ENCODE measurements at places on chromosomes 2 and 18. TPM values are rescaled to one million over a fixed set of nuclear protein-coding genes. Genes with fewer than 3 reads are reported as not detected.

The VWC2L gene
- not detected for total RNA-seq

The HOXD12 gene
- not detected for total RNA-seq

The MLPH gene
- not detected for total RNA-seq

The SCN9A gene
- total RNA-seq, result not detected

The TNFAIP6 gene
- not detected for total RNA-seq

The NEU4 gene
- not detected for total RNA-seq

The TM4SF20 gene
- total RNA-seq, result not detected

The SCLY gene
- 36.6 TPM for total RNA-seq

The CDK15 gene
- not detected for total RNA-seq

The NMUR1 gene
- not detected for total RNA-seq

The CNTNAP5 gene
- total RNA-seq, result not detected

The LTBP1 gene
- 0.17 TPM for total RNA-seq

The POTEI gene
- total RNA-seq, result not detected

The MAT2A gene
- 177 TPM for total RNA-seq

The HOXD9 gene
- not detected for total RNA-seq

The SPC25 gene
- 0.22 TPM for total RNA-seq

The SERPINB5 gene
- total RNA-seq, result not detected

The TET3 gene
- 44.3 TPM for total RNA-seq

The RTP5 gene
- total RNA-seq, result not detected

The HOXD1 gene
- not detected for total RNA-seq

The FAM117B gene
- 50.4 TPM for total RNA-seq

The TYMS gene
- total RNA-seq, result 0.49 TPM

The KCNIP3 gene
- not detected for total RNA-seq

The CACNB4 gene
- 1.1 TPM for total RNA-seq

The SNRNP200 gene
- 214 TPM for total RNA-seq

The CDH19 gene
- not detected for total RNA-seq

The CYRIA gene
- 59.0 TPM for total RNA-seq

The CTAGE1 gene
- not detected for total RNA-seq
